ENCODE measurements at places on chromosomes 4 and X. TPM values are rescaled to one million over a fixed set of nuclear protein-coding genes. Genes with fewer than 3 reads are reported as not detected.

DNA sequence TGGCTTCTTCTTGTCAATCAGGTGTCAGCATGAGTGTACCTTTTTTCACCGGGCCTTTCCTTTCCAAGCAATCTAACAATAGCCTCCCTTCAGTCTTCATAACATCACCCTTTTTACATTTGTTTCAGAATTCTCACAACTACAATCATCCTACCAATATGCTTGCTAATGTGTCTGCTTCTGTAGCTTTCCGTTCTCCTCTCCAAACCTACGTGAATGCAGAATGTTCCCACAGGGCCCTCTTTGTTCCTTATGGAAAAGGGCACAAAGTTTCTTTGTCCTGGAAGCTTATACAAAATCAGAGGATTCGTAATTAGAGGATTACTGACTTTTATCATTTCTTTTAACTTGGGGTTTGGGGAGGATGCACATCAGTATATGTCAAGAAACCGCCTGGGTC, 461.8 kb downstream of the CENPC start:
- no peak overlapping the region for H3K27ac ChIP-seq
- no peaks in the 10 kb centered on the region for H3K36me3 ChIP-seq
- no peaks in the 10 kb centered on the region for H3K27me3 ChIP-seq
- H3K4me1 ChIP-seq: no peaks in the 10 kb centered on the region

The PRPS2 gene
- 29.8 TPM for polyA plus RNA-seq

GRCh38 chrX:46836701-46837557, at the start of gene RP2:
Gene RP2 (plus strand): TSS chrX:46837043. CDS start chrX:46837101, 58 bp downstream.
- H3K4me1 ChIP-seq: no peaks in the 10 kb centered on the region
- DNase-seq: peak; percentile 94
- peak within 1 kb of the TSS; percentile 98 for H3K27ac ChIP-seq
- no peaks in the 10 kb centered on the region for H3K27me3 ChIP-seq
- no peaks in the 10 kb centered on the region for H3K36me3 ChIP-seq
- H3K4me3 ChIP-seq: peak within 1 kb of the TSS; percentile 97

- no peak for DNase-seq
- H3K4me1 ChIP-seq: no peaks in the 10 kb centered on the region
- H3K36me3 ChIP-seq: no peaks in the 10 kb centered on the region
- H3K27me3 ChIP-seq: no peaks in the 10 kb centered on the region
- no peak overlapping the region for H3K27ac ChIP-seq
Measured at GRCh38 chr4:145523117-145523516, 41.5 kb downstream of the SMAD1 start.

- H3K27me3 ChIP-seq: no peaks in the 10 kb centered on the region
- peak overlapping the region; percentile 55 for H3K4me3 ChIP-seq
- H3K27ac ChIP-seq: peak overlapping the region; percentile 95
- no peaks in the 10 kb centered on the region for H3K36me3 ChIP-seq
Measured at GRCh38 chr4:185202984-185203485, 765 bp downstream of the CFAP97 start.

DNA sequence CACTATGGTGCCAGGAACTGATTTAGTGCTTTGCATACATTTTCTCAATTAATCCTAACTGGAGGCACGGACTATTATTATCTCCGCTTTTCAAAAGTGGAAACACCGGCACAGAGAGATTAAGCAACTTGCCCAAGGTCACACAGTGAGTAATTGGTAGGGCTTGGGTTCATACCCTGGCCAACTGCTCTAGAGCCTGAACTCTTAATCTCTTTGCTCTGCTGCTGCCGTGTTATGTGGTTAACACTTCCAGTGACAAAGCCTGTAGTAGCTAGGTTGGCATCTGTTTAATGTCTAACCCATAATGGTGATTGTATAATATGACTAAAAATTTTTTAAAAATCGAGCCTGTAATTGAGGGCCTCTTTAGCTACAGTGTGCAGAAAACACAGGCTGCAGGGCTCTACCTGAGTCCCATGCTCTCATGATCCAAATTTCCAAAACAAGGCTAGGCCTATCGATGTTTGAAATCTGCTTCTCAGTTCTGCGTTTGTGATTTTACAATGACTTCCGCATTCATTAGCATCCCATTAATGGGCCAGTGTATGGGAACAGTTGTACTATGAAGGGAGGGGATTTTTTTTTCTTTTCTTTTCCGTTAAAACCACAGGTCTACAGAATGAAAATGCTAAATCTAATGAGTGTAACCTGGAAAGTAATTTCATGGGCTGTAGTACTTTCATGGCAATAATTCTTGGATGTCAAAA, 219.3 kb upstream of the JADE1 start:
- DNase-seq: no peak
- no peaks in the 10 kb centered on the region for H3K4me1 ChIP-seq
- H3K36me3 ChIP-seq: no peaks in the 10 kb centered on the region
- H3K27me3 ChIP-seq: no peaks in the 10 kb centered on the region
- H3K4me3 ChIP-seq: no peak overlapping the region

The OTC gene
- polyA plus RNA-seq: 66.2 TPM

- H3K36me3 ChIP-seq: peaks cover 21% of the 10 kb centered on the region
- peak overlapping the region; percentile 17 for H3K27ac ChIP-seq
- DNase-seq: no peak
- peaks cover 20% of the 10 kb centered on the region for H3K4me1 ChIP-seq
Measured at GRCh38 chr4:139668658-139669201, 3.1 kb downstream of the MGST2 start.

DNA sequence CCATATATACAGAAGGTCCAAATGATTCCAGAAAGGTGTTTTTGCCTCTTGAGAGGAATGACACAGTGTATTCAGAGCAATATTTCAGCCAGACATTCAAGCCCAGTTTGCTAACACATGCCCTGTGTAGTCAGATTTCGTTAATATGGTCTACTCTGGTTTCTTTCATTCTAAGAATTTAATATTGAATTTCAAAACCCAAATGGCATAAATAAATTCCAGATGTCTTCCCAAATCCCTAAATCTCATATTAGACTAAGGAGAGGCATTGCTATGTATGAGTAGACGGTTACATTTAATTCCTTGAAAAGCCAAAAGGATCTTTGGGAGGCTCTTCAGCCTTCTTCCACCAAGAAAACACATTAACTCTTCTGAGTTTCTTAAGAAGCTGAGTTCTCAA, 66.3 kb upstream of the C1QTNF7 start:
- no peaks in the 10 kb centered on the region for H3K27me3 ChIP-seq
- H3K4me1 ChIP-seq: no peaks in the 10 kb centered on the region
- DNase-seq: no peak

The JAKMIP1 gene
- polyA plus RNA-seq: 1.4 TPM

GRCh38 chr4:141207961-141208360, 12.7 kb upstream of the ZNF330 start:
- H3K27me3 ChIP-seq: peaks cover 6% of the 10 kb centered on the region
- H3K4me1 ChIP-seq: no peaks in the 10 kb centered on the region
- H3K27ac ChIP-seq: no peak overlapping the region
- no peak overlapping the region for H3K4me3 ChIP-seq
- no peak for DNase-seq
- no peaks in the 10 kb centered on the region for H3K36me3 ChIP-seq

DNA sequence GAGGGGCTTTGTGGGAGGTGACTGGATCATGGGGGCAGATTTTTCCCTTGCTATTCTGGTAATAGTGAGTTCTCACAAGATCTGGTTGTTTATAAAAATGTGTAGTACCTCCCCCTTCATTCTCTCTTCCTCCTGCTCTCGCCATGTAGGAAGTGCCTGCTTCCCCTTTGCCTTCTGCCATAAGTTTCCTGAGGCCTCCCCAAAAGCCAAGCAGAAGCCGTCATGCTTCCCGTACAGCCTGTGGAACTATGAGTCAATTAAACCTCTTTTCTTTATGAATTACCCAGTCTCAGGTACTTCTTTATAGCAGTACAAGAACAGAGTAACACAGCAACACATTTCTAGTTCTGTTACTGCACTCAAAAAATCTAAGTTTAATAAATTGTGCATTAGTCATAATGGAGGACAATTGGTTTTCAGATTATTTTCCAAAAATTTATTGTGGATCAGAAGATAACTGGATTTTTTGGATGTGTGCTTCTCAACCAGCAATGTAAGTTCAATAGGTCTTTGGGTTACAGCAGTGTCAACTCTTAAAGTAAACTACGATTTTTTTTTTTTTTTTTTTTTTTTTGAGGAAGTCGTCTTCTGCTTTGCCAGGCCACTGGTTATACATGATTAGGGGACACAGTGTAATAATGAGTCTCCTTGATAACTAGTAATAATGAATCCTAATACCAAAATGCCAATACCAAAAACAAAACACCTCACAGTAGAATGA, 69.9 kb downstream of the CHIC2 start:
- no peak overlapping the region for H3K4me3 ChIP-seq
- no peaks in the 10 kb centered on the region for H3K27me3 ChIP-seq
- no peaks in the 10 kb centered on the region for H3K4me1 ChIP-seq
- H3K27ac ChIP-seq: no peak overlapping the region
- no peak for DNase-seq

DNA sequence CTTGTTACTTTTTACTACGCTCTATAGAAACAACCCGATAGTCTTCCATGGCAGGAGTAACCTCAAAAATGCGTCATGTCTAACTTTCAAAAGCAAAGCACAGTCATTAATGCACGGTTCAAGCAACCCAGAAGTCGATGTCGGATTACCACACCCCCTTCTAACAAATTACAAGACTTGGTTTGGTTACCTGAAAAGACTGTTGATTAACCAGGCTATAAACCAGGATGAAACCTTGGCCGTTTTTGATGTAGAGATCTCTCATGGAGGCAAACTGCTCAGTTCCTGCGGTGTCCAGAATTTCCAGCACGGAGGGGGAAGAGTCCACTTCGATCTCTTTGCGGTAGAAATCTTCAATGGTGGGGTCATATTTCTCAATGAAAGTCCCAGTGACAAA, 2.4 kb downstream of the RAP2C start:
- H3K4me1 ChIP-seq: no peaks in the 10 kb centered on the region
- H3K27ac ChIP-seq: peak overlapping the region; percentile 88
- H3K27me3 ChIP-seq: no peaks in the 10 kb centered on the region
- peaks cover 2% of the 10 kb centered on the region for H3K36me3 ChIP-seq

DNA sequence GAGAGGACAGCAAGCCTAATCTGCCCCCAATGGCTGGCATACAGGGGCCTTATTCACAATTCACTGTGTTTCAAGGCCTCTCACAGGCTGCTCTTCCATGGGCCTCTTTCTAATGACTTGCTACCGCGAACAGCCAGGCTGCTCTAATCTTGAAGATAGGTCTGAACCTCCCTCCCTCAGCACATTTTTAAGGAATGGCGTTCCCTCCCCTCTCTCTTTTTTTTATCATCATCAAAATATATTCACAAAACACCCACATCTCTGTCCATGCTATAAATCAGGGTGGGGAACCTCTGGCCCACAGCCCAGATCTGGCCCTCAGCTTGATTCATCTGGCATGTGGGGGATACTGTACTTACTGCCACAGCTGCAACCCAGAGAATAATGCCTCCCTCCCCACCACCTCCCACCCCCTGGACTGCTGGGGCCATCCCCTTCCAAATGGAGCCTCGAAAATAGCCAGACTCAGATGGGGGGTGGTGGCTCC, 76.2 kb upstream of the PLAC1 start:
- no peaks in the 10 kb centered on the region for H3K4me1 ChIP-seq
- no peak overlapping the region for H3K27ac ChIP-seq
- no peaks in the 10 kb centered on the region for H3K27me3 ChIP-seq
- no peaks in the 10 kb centered on the region for H3K36me3 ChIP-seq

The NALF2 gene
- polyA plus RNA-seq: not detected

DNA sequence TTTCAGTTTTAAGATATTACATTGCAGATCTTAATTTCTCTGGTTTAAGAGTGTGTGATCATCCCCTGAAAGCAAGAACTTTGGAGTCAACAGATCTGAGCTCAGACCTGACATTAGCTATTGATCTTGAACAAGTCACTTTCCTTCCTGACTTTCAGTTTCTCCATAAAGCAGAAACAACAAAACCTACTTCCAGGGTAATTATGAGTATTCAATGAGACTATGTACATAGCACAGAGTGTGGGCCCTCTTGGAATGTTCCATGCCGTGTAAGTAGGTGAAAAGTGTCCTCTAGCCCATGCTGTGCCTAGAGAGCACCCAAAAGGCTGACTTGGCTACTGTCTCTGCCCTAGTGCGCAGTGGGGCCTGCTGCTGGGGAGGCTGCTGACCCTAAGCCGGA, 188.0 kb upstream of the RPL34 start:
- no peak overlapping the region for H3K4me3 ChIP-seq
- H3K27me3 ChIP-seq: no peaks in the 10 kb centered on the region
- no peaks in the 10 kb centered on the region for H3K4me1 ChIP-seq
- H3K27ac ChIP-seq: no peak overlapping the region
- no peaks in the 10 kb centered on the region for H3K36me3 ChIP-seq
- no peak for DNase-seq

The BEX5 gene
- 0.89 TPM for polyA plus RNA-seq

DNA sequence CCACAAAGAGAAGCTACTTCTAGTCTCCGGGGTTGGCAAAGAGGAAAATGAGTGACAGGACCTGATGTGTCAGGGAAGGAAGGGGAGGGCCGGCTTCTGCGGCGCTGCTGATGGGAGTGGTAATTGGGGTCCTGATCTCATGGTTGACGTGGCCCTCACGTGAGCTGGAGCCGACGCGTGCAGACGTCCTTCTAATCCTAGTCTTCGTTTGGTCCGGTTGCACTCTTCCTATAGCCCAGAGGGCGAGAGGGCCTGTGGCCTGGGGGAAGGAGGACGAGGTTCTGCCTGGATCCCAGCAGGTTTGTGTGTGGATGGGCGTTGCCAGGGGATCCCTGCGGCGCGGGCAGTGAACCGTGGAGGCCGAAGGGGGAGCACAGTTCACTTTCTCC, at the start of gene ARMCX1:
Gene ARMCX1 (plus strand): TSS at position 186 of the 389 bp plus-strand sequence. CDS start 2,384 bp downstream, outside the sequence.
- H3K36me3 ChIP-seq: no peaks in the 10 kb centered on the region
- H3K27ac ChIP-seq: no peak within 1 kb of the TSS
- peak within 1 kb of the TSS; percentile 77 for H3K4me3 ChIP-seq
- no peaks in the 10 kb centered on the region for H3K4me1 ChIP-seq

The GNPDA2 gene
- polyA plus RNA-seq: 6.5 TPM

The PLAC1 gene
- 0.06 TPM for polyA plus RNA-seq

DNA sequence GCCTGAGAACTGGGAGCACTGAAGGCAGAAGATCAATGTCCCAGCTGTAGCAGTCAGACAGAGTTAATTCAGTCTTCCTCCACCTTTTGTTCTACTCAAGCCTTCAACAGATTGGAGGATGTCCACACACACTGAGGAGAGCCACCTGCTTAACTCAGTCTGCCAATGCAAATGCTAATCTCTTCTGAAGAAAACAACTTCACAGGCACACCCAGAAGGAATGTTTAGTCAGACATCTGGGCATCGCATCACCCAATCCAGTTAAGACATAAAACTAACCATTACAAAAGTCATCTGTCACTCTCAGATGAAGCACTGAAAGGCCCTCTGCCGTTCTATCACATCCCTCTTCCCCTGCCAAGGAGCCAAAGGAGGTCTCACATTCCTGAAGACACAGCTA, 173.7 kb downstream of the CENPC start:
- no peak overlapping the region for H3K4me3 ChIP-seq
- H3K27me3 ChIP-seq: no peaks in the 10 kb centered on the region
- no peak for DNase-seq
- no peak overlapping the region for H3K27ac ChIP-seq
